ENCODE measurements at places on chromosomes 7 and 10. TPM values are rescaled to one million over a fixed set of nuclear protein-coding genes. Genes with fewer than 3 reads are reported as not detected.
A peak's percentile ranks its signal among the peaks of the same experiment; 100 is the strongest.

GRCh38 chr10:788796-789748, 99.6 kb upstream of the DIP2C start:
- no peak overlapping the region for H3K27ac ChIP-seq
- peak; percentile 89 for DNase-seq
- peaks cover 2% of the 10 kb centered on the region for H3K27me3 ChIP-seq
- peak overlapping the region; percentile 19 for H3K4me3 ChIP-seq

GRCh38 chr7:42232275-42232674, 4.7 kb downstream of the GLI3 start:
- no peak for DNase-seq
- no peaks in the 10 kb centered on the region for H3K36me3 ChIP-seq
- no peak overlapping the region for H3K27ac ChIP-seq
- no peaks in the 10 kb centered on the region for H3K27me3 ChIP-seq
- H3K4me3 ChIP-seq, result no peak overlapping the region

GRCh38 chr7:34567906-34568305, 90.1 kb upstream of the NPSR1 start:
- no peaks in the 10 kb centered on the region for H3K4me1 ChIP-seq
- H3K27me3 ChIP-seq, result no peaks in the 10 kb centered on the region
- H3K36me3 ChIP-seq, result no peaks in the 10 kb centered on the region
- H3K27ac ChIP-seq, result no peak overlapping the region
- DNase-seq, result no peak

DNA sequence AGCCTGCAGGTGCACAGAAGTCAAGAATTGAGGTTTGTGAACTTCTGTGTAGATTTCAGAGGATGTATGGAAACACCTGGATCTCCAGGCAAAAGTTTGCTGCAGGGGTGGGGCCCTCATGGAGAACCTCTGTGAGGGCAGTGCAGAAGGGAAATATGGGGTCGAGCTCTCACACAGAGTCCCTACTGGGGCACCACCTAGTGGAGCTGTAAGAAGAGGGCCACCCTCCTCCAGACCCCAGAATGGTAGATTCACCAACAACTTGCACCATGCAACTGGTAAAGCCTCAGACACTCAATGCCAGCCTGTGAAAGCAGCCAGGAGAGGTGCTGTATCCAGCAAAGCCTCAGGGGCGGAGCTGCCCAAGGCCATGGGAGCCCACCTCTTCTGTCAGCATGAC, 205.8 kb downstream of the CCSER2 start:
- H3K36me3 ChIP-seq, result no peaks in the 10 kb centered on the region
- no peak overlapping the region for H3K27ac ChIP-seq
- no peaks in the 10 kb centered on the region for H3K4me1 ChIP-seq
- no peaks in the 10 kb centered on the region for H3K27me3 ChIP-seq

GRCh38 chr10:35015843-35016408, 74.2 kb downstream of the CUL2 start:
- no peaks in the 10 kb centered on the region for H3K27me3 ChIP-seq
- H3K36me3 ChIP-seq, result no peaks in the 10 kb centered on the region

The SPDYE2 gene
- total RNA-seq, result not detected

The AZGP1 gene
- total RNA-seq, result 0.52 TPM
